ENCODE measurements at places on chromosomes 6 and 20. TPM values are rescaled to one million over a fixed set of nuclear protein-coding genes. Genes with fewer than 3 reads are reported as not detected.
A peak's percentile ranks its signal among the peaks of the same experiment; 100 is the strongest.

DNA sequence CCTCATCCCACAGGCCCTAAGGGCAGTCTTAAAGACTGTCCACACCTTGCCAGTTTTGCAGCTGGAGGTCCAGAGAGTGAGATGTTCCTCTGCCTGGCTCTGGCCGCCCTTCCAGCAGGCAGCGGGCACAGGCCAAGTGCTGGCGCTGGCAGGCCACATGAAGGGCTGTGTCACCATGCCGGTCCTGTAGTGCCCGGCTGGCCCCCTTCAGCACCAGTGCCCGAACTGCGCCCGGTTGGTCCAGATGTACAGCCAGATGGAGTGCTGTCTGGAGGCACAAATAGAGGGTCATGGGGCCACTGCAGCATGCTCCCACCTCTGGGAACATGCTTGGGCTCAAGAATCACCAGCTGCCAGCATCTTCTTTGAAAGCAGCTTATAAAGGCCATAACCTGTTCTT lies 3.8 kb downstream of the NFKBIE start:
- no peak for DNase-seq

DNA sequence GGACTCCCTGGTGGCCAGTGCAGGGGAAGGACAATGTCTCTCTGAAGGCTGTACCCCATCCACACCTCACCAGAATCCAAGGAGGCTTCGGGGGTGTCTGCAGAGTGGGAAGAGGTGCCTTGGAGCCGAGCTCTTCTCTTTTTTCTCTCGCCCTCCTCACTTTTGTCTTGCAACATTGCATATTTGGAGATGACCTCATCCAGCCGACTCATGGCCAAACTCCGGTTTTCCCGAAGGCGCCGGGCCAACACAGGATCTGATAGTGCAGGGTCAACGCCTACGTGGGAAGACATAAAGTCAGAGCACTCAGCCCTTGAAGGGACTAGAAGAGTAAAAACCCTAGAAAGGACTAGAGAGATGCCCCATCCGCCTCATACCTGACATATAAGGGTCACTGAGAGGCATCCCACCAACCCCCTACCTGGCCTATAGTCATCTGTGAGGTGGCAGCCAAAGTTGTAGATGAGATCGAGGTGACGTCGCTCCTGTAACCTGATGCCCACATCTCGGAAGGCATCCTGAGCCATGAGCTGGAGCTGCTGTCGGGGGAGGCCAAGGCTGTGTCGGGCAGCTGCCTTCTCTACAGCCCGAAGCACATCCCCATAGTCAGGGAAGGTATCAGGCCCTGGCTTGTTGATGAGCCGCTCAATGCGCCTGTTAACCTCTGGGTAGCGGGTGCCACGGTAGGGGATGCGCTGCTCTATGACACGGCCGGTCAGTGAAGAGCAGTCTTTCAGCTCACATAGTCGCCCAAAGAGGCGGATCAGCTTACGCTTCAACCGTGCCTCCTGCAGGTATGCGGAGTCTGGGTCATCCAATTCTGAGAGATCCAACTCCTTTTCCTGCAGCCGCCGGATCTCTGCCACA lies 3.0 kb upstream of the ZBTB22 start:
- DNase-seq = peak; percentile 95

DNA sequence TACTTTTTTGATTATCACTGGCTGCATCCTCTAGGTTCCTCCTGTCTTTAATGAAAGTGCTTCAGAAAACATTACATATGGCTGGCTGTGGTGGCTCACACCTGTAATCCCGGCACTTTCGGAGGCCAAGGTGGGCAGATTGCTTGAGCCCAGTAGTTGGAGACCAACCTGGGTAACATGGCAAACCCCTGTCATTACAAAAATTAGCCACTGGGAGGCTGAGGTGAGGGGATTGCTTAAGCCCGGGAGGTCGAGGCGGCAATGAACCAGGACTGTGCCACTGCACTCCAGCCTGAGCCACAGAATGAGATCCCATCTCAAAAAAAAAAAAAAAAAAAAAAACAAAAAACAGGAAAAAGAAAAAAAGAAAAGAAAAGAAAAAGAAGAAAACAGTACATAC lies 35.3 kb downstream of the BEND3 start:
- DNase-seq = no peak

GRCh38 chr6:36844232-36845170 lies 5.3 kb upstream of the CPNE5 start:
- DNase-seq = no peak

GRCh38 chr20:48406498-48406897 lies 421.3 kb downstream of the PREX1 start:
- DNase-seq = no peak

GRCh38 chr20:50172347-50173013 lies 18.1 kb upstream of the CEBPB start:
- peak; percentile 93 for DNase-seq

Gene SLC2A10
- 5.6 TPM for total RNA-seq

Gene DPM1
- 78.1 TPM for total RNA-seq

Gene BPIFB4
- total RNA-seq = not detected
